ENCODE measurements at places on chromosomes 3 and 15.

DNA sequence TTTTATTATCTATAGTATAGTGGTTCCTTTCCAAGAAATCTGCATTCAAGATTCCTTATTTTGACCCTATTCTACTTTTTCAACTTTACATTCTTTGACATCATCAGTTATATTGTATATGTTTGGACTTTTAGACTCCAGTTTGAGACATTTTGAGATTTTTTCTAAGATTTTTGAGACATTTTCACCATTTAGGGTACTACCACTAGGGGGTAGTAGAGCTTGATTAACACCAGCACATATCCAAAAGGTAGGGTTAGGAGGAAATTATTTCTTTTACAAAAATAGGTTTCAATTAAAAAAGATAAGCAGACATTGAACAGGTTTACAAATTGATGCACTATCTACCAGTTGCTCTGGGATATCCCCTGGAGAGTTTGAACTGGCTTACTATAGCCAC, 262.5 kb downstream of the SCAPER start:
- no peak for DNase-seq

DNA sequence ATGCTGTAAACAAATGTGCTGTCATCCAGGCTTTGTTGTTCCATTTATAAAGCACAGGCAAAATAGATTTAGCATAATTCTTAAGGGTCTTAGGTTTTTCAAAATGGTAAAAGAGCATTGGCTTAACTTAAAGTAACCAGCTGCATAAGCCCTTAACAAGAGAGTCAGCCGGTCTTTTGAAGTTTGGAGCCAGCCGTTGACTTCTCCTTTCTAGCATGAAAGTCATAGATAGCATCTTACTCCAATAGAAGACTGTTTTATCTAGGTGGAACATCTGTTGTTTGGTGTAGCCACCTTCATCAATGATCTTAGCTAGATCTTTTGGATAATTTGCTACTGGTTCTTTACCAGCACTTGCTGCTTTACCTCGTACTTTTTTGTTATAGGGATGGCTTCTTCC, 297.5 kb upstream of the DCBLD2 start:
- DNase-seq, result no peak

DNA sequence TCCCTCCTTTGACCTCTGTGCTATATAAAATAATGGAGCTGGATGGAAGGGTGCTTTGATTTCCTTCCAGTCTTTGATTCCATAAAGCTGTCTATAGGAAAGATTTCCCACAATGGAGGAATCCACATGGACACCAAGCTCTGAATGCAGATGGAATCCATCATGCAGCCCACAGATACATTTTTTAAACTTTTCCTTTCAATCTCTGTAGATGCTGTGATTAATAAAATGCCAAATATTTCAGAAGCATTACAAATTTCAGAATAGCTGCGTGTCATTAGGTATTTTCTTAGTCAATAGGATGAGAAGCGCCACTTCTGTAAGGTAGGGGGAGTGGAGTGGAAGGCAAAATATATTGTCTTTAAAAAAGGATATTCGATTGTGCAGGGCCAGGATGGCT, 489.0 kb downstream of the NTRK3 start:
- peak; percentile 46 for DNase-seq

GRCh38 chr3:40912461-40912860, 286.8 kb upstream of the CTNNB1 start:
- no peak for DNase-seq

GRCh38 chr15:26628879-26629529, 143.9 kb downstream of the GABRB3 start:
- DNase-seq, result peak; percentile 76

DNA sequence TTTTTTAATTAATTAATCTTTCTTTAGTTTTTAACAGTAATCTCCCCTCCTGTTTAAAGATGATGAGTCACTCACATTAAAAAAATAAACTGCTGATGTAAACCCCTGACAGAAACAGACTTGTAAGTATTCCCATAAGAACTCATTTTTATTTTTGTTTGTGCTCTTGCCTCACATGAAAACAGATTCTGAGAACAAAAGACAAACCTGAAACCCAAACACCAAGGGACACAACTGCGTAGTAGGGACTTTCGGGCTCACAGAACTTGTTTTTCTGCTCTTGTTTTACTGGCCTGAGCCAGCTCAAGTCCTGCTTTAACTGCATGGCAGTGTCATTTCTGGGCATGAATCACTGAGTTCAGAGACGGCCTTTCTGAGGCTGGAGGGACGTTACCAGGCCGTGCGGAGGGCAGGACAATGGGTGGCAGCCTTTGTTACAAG, 600.8 kb downstream of the FOXP1 start:
- DNase-seq, result peak; percentile 75

- DNase-seq, result peak; percentile 65
Observed at GRCh38 chr3:58792921-58793451, 126.4 kb upstream of the FAM3D start.

- DNase-seq, result no peak
Observed at GRCh38 chr3:100640633-100641032, 31.2 kb downstream of the ADGRG7 start.

- no peak for DNase-seq
Observed at GRCh38 chr3:8873740-8874139, 89.5 kb downstream of the RAD18 start.

- DNase-seq, result no peak
Observed at GRCh38 chr15:69272891-69273290, 25.8 kb upstream of the PAQR5 start.

GRCh38 chr3:62220616-62221015, 152.7 kb downstream of the FEZF2 start:
- DNase-seq, result no peak

DNA sequence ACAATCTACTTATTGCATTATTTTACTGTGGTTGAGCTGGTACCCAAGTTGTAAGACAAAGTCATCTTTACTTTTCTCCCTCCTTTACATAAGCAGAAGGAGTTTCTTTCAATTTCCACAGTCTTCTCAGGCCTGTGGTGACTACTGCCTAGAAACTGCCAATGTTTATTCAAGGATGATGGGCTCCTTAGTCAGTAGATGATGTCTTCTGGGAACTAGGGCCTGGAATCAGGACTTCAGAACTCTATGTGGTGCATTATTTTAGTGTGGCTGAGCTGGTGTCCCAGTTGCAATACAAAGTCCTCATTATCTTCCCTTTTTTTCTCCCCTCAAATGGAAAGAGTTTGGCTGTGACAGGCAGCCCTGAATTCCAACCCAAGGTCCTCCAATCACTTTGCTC, 1762.5 kb downstream of the SI start:
- DNase-seq, result no peak

- DNase-seq, result peak; percentile 83
Observed at GRCh38 chr3:195909644-195910498, 1.5 kb upstream of the TNK2 start.

DNA sequence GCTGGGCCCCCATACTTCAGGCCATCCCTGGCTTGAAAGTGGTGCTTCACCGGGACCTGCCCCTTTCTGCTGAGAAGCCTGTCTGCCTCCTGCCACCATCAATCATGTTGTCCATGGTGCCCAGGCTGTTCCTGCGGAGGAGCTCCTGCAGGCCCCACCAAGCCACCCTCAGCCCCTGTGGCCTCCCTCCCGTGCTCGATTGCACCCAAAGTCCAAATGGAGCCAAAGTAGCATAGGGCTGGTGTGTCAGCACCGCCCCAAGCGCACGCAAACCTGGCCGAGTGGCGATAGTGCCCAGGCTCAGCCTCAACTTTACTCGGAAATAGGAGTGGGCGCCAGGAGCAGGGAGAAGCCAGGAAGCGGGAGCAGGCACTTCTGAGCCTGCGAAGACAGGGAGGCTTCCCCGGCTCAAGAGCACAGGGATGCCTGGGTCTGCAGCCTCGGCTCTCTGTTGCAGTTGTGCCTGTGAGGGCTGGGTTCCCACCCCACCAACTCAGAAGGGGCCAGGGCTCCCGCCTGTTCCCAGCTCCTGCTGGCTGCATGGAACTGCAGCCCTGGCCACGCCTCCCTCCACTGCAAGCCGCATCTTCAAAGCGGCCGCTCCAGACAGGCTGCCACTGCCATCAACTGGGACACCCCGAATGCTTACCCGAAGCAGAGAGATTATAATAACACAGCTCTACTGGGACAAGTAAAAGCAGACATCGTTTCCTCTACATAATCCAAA, 203.0 kb downstream of the ARRDC4 start:
- DNase-seq, result no peak

- no peak for DNase-seq
Observed at GRCh38 chr15:31347067-31347975, 20.7 kb downstream of the KLF13 start.

DNA sequence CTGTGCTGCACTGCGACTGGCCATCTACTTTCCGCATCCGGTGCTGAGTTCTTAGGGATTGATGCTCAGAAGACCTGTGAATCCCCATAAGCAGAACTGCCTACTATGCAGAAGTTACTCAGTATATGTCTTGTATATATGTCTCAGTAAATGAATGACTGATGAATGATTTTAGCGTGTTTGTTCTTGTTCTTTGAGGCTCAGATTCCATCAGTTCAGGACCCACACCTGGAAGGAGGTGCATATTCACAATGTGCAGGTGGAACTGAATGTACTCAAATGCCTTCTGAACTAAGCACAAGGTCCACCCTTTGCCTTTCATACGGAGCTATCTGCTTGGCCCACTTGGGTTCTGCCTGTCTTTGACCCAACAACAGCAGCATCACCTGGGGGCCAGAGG, 19.8 kb downstream of the TNFAIP8L3 start:
- DNase-seq, result no peak

GRCh38 chr3:146243559-146243958, 7.3 kb downstream of the PLSCR4 start:
- DNase-seq, result no peak

DNA sequence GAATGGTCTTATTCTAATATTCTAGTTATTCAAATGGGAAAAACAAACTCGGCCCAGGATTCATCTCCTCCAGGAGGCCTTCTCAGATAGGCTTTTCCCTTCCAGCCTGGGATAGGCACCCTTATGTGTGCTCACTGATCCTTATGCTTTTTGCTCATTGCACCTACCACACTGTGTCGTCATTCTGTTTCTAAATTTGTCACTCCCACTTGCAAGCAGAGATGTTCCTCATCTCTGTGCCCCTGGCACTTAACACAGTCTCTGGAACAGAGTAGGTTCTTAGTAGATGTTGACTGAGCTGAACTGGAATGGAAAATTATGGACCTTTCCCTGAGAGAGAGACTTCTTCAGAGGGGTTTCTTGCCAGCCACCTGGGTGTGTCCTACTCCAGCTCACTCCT, 18.7 kb upstream of the SPG11 start:
- no peak for DNase-seq

DNA sequence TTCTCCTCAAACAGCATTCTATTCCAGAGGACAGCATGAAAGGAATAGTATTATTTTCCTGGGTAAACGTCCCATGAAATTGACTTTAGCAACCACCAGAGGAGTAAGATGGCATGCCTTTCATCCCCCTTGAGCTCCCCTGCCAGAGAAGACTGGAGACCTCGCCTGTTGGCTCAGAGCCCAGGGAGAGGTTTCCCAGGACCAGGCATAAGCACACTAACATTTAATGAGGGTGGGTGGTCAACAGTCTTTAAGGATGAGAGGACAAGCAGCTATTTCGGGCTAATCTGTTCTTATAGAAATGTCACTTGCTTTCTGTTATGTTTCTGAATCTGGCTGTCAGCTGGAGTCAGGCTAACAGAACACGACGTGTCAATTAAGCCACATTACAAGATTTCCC, 390.5 kb downstream of the GABRG3 start:
- no peak for DNase-seq

DNA sequence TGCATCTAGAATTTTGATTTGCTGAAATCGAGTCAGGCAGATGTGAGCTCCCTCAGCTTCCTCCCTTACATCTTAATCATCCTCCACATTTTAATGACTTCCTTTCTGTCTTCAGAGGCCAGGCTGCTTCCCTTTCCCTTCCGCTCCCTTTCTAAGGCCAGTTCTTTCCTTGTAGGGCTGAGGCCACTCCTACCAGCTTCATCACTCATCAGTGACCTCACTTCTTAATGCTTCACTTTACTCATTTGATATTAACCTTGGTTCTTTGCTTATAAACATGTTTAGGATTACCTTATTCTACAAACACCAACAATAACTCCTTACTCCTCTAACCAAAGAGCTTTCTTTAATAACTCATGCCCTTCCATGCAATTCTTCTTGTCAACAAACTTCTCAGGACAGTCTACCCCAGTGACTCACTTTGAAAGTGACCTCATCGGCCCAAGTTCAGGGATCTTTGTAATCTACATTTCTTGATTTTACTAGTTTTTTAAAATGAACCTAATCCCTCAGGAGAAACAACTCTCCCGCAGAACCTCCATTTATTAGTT, 23.9 kb downstream of the ILDR1 start:
- peak; percentile 54 for DNase-seq

DNA sequence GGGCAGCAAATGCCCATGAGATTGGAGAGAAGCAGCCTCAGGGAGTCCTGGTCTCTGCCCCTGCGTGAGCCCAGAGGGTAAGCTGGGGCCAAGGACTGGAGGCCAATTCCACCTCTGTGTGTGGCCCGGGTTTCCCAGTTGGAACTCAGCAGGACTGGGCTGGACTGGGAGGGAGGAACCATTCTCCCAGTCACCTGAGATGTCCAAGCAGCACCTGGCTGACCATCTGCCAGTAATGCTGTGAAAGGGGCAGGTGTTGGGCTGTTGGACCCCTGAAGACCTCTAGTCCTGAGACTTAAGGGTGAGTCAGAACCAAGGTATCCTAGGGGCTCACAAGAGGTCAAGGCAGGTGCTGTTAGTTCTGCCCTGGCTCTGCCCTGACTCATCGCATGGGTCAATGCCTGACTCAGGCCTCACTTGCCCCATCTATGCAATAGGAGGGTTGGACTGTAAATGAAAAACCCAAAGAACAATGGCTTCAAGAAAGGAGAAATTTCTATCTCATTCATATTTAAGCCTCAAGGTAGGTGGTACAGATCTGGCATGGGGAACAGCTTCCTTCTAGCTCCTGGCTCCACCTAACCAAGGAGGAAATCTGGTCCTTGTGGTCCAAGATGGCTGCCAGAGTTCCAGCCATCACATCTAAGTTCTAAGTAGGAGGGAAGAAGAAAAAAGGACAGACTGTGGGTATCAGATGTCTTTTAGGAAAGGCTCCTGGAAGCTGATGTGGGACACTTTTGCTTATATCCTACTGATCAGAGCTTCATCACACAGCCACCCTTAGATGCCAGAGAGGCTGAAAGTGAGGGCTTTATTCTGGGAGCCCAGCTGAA, 111.3 kb downstream of the FBLN2 start:
- DNase-seq, result no peak

- DNase-seq, result peak; percentile 19
Observed at GRCh38 chr3:104412608-104413580, 953.8 kb upstream of the ALCAM start.

DNA sequence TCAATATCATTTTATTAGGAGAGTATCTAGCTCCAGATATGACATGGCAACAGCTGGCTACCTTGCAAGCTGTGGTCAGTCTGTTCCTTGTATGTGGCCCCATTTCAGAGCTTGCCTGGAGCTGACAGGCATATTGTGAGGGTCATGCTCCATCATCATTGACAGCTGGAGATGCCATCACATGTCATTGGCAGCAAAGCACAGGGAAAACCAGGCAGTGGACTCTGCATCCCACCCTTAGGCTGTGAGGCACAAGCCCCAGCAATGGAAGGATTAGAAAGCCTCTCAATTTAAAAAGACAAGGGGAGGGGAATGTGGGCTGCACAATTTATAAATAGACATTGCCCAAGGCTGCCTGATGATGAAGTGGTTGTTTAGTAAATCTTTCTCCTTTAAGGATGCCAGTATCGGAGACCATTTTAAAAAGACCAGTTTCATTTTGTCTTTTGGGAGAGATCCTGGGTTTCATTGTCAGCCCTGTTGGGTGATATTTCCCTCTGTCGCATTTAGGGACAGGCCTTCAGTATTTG, 27.9 kb downstream of the LNP1 start:
- no peak for DNase-seq
